ENCODE measurements at places on chromosomes 4 and X. TPM values are rescaled to one million over a fixed set of nuclear protein-coding genes. Genes with fewer than 3 reads are reported as not detected.

DNA sequence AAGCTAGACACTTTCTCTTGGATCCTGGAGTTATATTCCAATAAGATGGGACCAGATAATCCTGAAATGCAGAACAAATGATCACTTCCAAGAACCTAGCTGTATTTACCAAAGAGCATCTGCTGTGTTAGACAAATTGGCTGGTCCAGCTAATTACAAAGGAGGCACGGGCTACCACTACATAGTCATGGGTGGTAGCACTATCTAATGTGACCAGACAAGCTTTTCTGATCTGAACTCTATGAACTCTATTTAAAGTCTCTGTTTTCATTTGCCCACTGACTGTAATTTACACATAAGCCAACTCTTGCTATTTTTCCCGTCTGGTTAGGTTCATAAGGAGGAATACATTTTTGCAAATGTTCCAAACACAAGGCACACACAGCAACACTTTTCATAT is 34.6 kb downstream of the LNX1 start:
- DNase-seq = no peak

The CCDC110 gene
- 0.25 TPM for total RNA-seq

The MAP3K15 gene
- total RNA-seq = 0.13 TPM

The C4orf36 gene
- 0.38 TPM for total RNA-seq

DNA sequence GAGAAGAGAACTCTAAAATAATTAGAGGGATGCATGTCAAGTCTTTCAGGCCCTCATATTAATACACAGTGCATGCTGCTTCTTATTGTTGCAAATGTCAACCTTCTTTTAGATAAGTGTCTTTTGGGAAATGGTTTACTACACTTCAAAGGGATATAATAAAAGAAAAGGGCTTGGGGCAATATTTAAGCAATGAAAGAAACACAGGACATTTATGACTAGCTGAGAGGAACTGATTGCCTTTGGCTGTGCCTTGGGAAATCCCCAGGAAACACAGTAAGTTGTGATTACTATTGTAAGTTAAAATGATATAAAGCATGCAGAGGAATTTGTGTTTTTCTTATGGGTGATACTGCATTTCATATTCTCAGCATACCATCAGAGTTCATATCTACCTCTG is 1036.2 kb upstream of the GRID2 start:
- no peak for DNase-seq

GRCh38 chr4:58111818-58112217 is 1001.6 kb upstream of the IGFBP7 start:
- no peak for DNase-seq

- no peak for DNase-seq
Observed at GRCh38 chr4:137635108-137635507, 102.8 kb upstream of the PCDH18 start.

The ZAR1 gene
- total RNA-seq = not detected

DNA sequence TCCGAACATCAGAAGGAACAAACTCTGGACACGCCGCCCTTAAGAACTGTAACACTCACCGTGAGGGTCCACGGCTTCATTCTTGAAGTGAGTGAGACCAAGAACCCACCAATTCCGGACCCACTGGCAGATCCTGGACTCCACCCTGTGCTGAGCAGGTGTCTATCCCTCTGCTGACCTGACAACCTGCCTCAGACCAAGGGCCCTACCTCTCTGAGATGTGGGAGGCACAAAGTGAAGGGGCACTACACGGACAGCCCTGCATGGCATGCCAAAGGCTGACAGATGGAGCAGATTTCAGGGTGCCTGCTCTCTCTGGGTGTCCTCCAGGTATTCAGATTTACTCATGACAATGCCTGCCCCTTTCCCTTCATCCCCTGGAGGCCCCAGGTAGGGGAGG is 14.0 kb upstream of the HSFX1 start:
- no peak for DNase-seq

DNA sequence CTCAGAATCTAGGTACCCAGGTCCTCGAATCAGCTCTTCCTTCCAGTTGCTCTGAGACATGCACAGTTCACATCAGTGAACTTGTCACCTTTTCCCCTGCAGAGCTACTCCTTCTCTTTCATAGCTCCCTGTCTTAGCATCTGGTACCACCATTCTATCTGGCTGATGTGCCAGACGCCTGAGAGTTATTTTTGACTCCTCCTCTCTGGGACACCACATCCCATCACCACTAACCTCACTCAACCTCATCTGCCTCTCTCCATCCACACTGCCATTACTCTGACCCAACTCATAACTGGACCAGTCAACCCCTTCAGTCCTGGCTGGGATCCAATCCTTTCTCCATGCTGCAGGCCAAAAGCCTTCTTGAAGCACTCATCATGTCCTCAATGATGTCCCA is 44.5 kb downstream of the SLC2A9 start:
- DNase-seq = no peak

DNA sequence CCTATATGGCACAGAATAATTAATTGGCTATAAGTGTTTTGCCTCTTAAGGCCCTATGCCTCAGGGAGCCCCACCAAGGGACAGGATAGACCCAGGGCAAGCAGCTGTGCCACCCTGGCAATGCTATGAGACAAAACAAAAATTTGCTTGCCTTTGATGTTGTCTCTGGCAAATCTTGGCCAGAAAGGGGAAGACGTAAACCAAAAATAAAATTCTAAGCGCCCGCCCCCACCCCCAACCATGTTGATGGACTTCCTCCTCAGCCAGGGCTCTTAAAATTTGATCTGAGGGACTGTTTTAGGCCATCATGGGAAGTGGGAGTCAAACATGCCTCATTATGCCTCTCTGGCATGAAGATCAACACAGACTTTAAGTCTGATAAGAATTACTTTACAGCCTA is 130.5 kb upstream of the APOOL start:
- no peak for DNase-seq

- no peak for DNase-seq
Observed at GRCh38 chrX:119292445-119292844, 56.4 kb downstream of the PGRMC1 start.

GRCh38 chr4:101242441-101242840 is 104.9 kb downstream of the PPP3CA start:
- no peak for DNase-seq

- DNase-seq = no peak
Observed at GRCh38 chr4:5409972-5410618, 298.3 kb downstream of the EVC2 start.

- DNase-seq = no peak
Observed at GRCh38 chr4:75654905-75655304, 18.3 kb downstream of the G3BP2 start.

GRCh38 chr4:166274136-166274761 is 401.2 kb downstream of the TLL1 start:
- DNase-seq = no peak

- no peak for DNase-seq
Observed at GRCh38 chr4:46980851-46981250, 12.5 kb downstream of the GABRA4 start.

- DNase-seq = no peak
Observed at GRCh38 chrX:9730078-9730477, 35.6 kb downstream of the GPR143 start.

DNA sequence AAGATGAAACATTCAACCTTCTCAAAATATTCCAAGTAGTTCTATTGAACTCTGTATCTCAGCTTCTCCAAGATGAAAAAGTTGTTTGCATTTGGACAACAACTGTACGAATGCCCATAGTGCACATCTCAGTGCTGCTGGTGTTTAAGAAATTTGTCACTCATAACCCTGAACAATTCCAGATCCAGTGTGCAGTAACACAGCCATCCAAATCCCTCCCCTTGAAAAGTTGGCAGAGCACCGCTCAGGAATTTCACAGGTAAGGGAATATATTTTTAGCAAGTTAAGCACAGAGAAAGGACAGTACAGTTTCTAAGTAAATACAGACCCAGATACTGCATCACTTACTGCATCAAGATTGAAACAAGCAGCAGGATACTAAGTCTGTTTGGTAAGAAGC is 104.7 kb downstream of the CNOT6L start:
- no peak for DNase-seq

GRCh38 chrX:85903692-85904471 is 143.5 kb downstream of the CHM start:
- DNase-seq = no peak

The TENM3 gene
- 10.3 TPM for total RNA-seq

The HPF1 gene
- 14.9 TPM for total RNA-seq

GRCh38 chr4:5870701-5871100 is 22.2 kb downstream of the CRMP1 start:
- DNase-seq = no peak

The TAF7L gene
- 0.13 TPM for total RNA-seq

The INTS6L gene
- total RNA-seq = 0.63 TPM

GRCh38 chrX:10755439-10756334 is 135.3 kb upstream of the MID1 start:
- peak; percentile 37 for DNase-seq

The USP17L24 gene
- not detected for total RNA-seq

- DNase-seq = peak; percentile 83
Observed at GRCh38 chrX:139194571-139195280, 335.8 kb upstream of the F9 start.

The COL25A1 gene
- total RNA-seq = 0.13 TPM

DNA sequence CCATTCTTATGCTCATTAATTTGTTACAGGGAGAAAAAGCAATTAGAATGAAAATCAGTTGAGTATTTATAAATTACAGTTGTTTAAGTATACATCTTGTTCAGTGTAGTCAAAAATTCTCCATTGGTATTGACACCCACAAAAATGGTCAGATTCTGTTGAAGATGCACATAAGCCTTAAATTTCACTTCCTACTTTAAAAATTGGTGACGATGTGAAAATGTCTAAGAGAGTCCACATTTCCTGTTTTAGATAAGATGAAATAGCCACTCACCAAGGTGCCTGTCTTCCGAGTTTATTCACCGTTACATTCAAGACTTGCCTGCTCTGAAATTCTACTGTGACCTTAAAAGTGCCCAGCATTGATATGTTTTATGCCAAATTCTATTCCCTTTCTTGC is 93.6 kb downstream of the GPR143 start:
- DNase-seq = no peak

DNA sequence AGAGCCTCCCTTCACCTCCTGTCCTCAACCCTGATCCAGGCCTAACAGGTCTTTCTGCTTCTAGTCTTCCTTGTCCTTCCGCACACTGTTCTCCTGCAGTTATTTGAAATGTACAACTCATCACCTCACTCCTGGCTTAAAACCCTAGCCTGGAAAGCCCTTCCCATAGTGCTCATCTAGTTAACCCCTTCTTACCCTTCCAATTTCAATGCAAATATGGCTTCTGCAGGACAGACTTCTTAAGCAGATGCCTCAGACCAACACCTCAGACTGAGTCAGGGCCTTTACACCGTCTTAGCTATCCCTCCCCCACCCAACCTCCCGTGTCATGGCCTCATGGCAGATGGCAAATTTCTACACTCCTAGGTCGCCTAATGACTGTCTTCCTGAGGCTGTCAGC is 130.4 kb downstream of the BCOR start:
- DNase-seq = no peak

The TAF9B gene
- 14.9 TPM for total RNA-seq

The HERC5 gene
- total RNA-seq = 3.4 TPM

The TMPRSS11A gene
- total RNA-seq = not detected

GRCh38 chr4:14752341-14753046 is 249.8 kb upstream of the CPEB2 start:
- DNase-seq = no peak

GRCh38 chrX:39050427-39050826 is 249.2 kb downstream of the MID1IP1 start:
- no peak for DNase-seq
